ENCODE measurements at places on chromosomes 5 and 9. TPM values are rescaled to one million over a fixed set of nuclear protein-coding genes. Genes with fewer than 3 reads are reported as not detected.

- DNase-seq: no peak
Observed at GRCh38 chr5:16812911-16813310, 123.2 kb downstream of the MYO10 start.

- no peak for DNase-seq
Observed at GRCh38 chr9:1100201-1100600, 50.0 kb downstream of the DMRT2 start.

DNA sequence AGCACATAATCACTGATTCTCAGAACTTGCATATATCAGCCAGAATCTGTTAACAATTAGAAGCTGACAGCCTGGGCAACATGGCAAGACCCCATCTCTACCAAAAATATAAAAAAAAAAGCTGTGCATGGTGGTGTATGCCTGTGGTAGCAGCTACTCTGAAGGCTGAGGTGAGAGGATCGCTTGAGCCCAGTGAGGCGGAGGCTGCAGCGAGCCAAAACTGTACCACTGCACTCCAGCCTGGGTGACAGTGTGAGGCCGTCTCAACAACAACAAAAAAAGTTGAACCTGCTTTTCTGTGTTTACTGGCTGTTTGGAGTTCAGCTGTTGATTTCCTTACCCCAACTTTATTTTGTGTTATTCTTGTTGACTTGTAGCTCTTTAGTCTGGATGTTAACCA is 66.8 kb downstream of the GOLPH3 start:
- DNase-seq: no peak

DNA sequence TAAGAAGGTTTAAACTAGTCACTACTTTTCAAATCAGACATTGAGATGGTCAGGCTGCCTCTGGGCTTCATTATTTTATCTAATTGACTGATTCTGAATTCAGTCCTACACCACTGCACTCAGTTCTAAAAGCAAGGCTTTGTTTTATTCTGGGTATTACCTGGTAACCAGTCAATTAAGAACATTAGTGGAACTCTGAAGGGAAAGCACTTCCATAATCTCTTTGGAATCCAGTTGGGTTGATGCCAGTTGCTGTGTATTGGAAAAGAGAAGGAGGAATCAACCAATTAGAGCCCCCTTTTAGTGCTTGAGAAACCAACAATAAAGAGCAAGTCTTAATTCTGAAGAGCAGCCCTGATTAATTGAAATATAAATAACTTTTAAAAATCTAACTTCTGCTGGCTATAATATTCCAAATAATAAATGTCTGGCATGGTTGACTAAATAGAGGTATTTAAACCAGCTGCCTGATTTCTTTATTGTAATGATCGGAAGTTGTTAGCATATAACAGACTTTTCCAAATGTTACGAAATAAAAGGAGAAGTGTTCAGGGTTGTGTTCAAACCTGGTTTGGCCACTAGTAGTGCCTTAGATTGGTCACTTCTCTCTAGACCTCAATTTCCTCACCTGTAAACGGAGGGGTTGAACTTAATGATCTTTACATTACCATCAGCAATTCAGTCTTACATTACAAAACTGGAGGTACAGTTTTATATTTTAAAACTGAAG is 32.0 kb downstream of the CPEB4 start:
- DNase-seq: no peak

The DHX29 gene
- total RNA-seq: 44.4 TPM

The HACD4 gene
- 14.5 TPM for total RNA-seq

GRCh38 chr5:57033103-57033502 is 81.2 kb upstream of the MIER3 start:
- no peak for DNase-seq

The CAMK4 gene
- total RNA-seq: 30.9 TPM

GRCh38 chr9:90464978-90465377 is 177.6 kb downstream of the DIRAS2 start:
- DNase-seq: no peak

The NCBP1 gene
- 47.2 TPM for total RNA-seq

- no peak for DNase-seq
Observed at GRCh38 chr5:18023986-18024385, 389.7 kb downstream of the TAF11L14 start.

The CDC20B gene
- not detected for total RNA-seq

DNA sequence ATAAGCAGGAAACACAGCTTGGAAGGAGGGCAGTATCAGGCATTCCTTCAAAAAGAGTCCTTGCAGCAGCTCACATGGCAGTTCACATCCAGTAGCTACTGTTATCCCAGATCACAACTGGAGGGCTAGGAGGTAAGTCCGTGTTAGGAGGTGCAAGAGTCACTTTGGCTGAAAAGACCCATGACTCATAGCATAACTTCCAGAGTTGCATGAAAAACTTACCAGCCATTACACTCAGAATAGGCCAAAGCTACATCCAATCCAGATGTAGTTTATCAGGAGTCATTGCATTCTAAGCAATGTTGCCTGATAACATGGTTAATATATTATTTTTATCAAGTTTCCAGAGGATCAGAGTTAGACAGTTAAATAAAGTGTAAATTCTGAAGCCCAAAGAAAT is 1126.4 kb upstream of the SEMA6A start:
- no peak for DNase-seq

DNA sequence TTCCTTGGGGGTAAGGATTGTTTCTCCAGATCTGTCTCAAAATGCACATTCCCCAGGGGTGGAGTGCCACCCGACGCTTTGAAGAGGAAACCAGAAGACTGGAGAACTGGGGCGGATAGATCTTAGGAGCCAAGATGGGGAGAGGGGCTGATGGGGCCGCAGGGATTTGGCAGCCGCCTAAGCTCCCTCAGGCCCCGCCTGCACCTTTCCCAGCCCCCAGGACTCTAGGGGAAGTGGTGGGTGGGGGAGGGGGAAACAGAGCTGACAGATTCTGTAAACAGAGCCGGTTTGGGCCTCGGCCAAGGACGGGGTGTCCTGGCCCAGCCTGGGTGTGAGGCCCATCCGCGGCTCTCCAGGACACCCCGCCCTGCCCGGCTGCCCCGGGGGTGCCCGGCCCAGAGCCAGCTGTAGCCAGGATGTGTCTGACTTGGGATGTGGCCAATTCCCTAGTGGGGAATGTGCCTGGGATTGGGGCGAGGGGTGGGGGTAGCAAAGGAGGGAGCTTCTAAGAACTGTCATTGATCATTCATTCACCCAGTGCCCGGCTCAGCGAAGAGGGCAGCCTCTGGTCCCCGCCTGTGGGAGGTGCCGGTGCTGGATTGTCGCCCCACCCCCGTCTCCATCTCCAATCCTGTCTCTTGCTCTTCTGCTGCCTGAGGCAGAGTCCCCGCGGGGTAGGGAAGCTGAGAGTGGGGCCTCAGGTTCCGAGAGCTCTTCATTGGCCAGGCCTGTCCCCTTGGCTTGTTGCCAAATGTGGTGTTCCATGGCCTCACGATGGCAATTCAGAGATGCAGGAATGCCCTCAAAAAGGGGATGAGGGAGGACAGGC is 54.8 kb upstream of the CDKN2AIPNL start:
- peak; percentile 70 for DNase-seq

The TSSK1B gene
- total RNA-seq: 1.2 TPM

GRCh38 chr5:152349683-152350526 is 55.2 kb downstream of the NMUR2 start:
- DNase-seq: no peak

- no peak for DNase-seq
Observed at GRCh38 chr9:36759976-36760375, 187.3 kb downstream of the MELK start.

DNA sequence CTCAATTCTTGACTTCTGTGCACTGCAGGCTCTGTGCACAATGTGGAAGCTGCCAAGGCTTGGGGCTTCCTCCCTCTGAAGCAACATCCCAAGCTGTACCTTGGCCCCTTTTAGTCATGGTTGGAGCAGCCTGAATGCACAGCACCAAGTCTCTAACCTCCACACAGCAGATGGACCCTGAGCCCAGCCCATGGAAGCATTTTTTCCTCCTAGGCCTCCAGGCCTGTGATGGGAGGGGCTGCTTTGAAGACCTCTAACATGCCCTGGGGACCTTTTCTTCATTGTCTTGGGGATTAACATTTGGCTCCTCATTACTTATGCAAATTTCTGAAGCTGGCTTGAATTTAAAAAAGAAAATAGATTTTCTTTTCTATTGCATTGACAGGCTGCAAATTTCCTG is 385.8 kb downstream of the LRRC70 start:
- no peak for DNase-seq

The PCDHA13 gene
- total RNA-seq: 0.74 TPM

DNA sequence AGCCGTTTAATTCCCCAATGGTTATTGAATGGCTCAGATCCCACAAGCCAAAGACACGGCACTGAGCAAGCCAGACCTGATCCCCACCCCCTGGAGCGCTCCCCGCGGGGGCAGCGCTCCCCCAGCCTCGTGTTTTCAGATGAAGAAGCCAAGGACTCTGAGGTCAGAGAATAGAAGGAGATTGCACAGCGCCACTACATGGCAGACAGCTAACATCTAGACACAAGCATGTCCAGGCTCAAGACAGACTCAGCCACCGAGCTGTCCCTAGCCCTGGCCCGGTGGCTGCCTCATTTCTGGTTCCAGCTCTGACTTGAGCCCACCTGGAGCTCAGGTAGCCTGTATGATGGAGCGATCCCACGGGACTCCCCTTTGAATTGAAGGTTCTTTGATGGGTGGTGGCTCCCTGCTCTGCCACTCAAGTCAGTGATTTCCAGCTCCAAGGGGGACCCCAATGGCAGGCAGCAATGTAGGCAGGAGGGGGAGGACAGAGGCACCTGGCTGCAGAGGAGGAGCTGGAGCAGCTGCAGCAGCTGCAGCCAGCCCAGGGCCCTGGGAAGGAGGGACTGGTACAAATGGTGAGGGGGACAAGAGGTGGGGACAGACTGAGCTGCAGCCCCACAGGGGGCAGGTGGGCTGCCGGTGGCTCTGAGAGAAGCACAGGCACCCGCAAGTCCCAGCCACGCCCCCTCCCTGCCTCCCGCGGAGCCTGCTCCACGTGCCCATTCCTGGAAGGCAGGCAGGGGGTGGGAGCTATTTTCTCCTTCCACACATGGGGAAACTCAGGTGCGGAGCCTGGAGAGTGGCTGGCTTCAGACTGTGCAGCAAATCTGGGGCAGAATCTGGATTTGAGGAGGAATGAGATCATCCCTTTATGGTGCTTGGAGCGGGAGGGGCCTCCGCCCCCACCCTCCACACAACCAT is 40.2 kb downstream of the NTNG2 start:
- no peak for DNase-seq

DNA sequence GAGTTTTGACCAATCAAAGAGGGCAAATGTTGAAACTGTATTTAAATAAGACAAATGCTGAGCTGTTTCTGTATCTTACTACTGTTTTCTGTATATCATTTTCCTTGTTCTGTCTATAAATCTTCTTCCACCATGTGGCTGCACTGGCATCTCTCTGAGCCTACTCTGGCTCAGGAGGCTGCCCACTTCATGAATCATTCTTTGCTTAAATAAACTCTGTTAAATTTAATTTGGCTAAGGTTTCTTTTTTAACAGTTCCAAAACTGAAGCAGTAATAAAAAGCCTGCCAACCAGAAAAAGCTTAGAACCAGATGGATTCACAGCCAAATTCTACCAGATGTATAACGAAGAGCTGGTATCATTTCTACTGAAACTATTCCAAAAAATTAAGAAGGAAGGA is 40.2 kb upstream of the TAS2R1 start:
- no peak for DNase-seq

GRCh38 chr9:132690696-132691095 is 20.4 kb downstream of the GTF3C4 start:
- DNase-seq: no peak

The MSMP gene
- total RNA-seq: 0.53 TPM

DNA sequence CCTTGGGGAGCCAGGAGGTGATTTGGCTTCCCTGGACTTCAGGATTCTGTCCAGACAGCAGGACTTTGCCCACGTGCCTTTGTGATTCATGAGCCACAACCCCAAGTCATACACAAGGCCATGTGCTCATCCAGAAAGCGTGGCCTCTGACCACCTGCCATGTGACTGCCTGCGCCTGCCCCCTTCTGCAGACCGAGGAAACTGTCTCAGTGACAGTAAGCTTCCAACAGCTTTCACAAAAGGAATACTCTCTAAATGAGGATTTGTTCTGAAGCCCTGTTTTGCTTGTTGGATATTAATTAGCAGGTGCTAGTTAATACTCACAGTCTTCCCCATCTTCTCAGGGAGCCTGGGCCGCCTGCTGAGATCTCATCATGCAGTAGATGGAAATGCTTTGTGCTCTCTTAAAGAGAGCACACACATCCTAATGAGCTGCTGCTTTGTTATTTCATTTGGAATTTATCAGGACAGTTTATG is 36.9 kb upstream of the ANGPTL2 start:
- no peak for DNase-seq

DNA sequence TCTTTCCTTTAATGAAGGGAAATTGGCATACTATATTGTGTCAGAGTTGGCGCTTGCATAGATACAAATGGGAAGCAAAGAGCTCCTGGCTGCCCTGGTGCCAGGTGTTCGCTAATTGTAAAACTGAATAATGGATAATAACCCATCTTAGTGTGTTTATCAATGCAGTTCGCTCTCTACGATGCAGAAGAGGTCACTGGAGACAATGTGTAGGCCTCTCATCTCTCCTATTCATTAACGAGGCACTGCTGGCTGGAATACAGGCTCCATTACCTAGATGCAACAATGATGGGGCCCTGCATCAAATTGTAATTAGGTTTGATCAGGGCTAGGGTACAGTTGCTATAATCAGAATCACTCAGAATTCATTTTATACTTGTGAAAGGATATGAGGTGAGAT is 171.0 kb downstream of the RMI1 start:
- DNase-seq: no peak

DNA sequence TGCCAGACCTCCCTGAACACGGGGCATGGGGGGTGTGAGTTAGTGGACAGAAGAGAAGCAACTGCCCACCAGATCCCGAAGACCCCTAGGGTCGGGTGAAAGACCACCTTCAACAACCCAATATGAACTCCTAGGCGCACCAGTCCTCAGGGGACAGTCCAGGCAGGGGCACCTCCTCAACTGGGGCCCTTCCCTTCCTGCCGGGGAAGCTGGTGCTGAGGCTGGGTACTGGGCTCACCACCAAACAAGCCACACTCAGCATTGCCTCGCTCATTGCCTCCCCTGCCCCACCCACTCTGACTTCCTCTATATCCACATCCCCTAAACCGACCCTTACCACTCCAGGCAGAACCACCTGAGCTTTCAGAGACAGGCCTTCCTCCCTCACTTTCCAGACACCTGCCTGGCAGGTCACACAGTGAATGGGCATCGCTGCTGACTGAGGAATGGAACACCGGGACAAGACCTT is 42.5 kb downstream of the SEMA4D start:
- no peak for DNase-seq

The GRXCR2 gene
- total RNA-seq: not detected

The SURF1 gene
- 10.5 TPM for total RNA-seq

The CCNJL gene
- 4.7 TPM for total RNA-seq

DNA sequence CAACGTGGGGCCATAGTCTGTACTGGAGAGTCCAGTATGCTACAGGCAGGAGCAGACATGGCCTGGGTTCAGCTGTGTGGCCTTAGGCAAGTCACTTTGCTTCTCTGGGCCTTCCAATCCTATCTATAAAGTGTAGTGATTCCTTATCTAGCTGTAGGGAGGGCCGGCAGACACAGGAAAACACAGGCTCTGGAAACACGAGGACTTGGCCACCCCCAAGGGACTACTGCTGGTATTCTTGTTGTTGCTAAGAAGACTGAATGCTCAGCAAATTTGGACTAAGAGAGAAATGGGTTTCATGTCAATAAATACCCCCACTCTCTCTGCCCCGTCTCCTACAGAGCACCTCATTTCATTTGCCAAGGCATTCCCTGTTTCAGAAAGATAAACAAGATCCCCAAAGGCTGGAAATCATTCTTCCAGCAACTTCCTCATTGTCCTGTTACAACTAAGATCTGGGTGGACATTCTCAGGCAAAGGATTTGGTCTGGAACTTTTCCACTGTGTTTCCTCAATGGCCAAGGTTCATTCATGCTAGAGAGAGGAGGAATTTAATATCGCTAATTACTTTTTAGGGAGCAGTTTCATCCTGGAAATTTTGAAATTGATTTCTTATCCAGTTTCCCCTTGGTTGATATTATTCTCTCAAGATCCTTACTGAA is 105.8 kb downstream of the GABBR2 start:
- DNase-seq: no peak

Measured in urinary bladder (tissue), 4 donors.